ENCODE measurements at places on chromosomes 1 and 21. TPM values are rescaled to one million over a fixed set of nuclear protein-coding genes. Genes with fewer than 3 reads are reported as not detected.

DNA sequence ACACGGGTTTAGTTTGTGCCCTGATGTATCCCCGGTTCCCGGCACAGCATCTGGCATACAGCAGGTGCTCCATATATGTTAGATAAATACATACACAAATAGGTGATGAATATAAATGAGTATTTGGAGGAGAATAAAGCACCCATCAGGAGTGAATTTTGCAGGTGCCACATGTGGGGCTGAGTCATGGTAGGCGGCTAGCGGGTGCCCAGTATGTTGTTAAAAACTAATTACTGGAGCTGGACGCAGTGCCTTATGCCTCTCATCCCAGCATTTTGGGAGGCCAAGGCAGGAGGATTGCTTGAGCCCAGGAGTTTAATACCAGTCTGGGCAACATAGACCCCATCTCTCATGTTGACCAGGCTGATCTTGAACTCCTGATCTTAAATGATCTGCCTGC lies 16.7 kb upstream of the WASF2 start:
- no peaks in the 10 kb centered on the region for H3K27me3 ChIP-seq
- no peak overlapping the region for H3K27ac ChIP-seq
- H3K36me3 ChIP-seq, result no peaks in the 10 kb centered on the region
- H3K4me3 ChIP-seq, result no peak overlapping the region

DNA sequence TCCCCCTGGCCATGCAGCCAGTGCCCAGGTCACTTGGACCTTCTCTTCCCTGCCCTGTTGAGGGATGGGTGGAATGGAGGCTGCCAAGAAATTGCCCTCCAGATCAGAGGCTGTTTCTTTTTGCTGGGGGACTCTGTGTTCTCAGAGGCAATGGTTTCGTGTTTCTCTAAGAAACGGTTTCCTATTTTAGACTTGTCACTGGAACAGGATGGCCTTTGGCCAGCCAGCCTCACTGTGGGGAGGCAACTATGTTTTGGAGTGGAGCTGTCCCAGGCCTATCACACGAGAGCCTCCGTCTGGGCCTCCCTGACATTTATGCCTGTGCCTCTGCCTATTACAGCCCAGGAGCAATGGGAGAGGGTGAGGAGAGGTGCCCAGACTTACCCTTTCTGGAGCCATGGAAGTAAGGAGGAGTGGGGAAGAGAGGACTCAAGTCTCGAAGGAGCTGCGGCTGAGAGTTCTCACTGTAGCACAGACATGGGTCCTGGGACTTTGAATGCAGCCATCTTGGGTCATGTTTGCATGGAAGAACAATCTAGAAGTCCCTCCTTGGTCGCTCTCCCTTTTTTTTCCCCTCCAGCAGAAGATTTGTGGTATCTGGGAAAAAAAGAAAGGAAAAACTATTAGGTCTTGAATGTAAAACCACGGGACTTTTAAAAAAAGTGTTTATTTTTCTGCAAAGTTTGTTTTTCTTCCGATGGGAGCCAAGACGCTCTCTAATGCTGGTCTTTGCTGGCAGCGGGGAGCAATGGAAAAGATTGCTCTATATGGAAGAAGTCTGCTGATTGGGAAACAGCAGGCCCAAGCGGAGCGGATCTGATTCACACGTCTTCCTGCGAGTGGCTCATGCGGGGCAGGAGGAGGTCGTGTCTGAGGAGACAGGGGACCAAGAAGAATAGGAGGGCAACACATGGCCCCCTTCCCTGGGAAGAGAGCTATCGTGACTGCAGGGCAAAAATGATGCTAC lies 219.2 kb downstream of the FOXD2 start:
- no peak for DNase-seq
- H3K27me3 ChIP-seq, result peaks cover 22% of the 10 kb centered on the region
- no peak overlapping the region for H3K4me3 ChIP-seq
- H3K27ac ChIP-seq, result no peak overlapping the region

The FAM3B gene
- not detected for total RNA-seq

The KIRREL1 gene
- total RNA-seq, result not detected

DNA sequence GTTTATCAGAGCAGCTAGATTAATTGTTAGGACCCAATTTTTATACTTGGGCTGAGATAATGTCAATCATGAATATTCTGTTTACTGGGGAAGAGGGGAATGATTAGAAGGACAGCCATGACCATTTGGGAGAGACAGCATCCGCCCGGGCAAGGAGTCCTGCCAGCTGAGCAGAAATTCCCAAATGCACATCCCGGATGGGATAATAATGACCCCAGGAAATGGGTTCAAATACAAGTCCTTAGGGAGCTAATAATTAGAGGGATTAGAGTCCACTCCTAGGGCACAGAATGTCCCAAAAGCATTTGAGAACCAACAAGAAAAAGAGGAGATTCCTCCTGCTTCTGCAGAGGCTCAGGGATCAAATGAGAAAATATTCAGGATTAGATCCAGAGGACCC lies 115.9 kb downstream of the LRRC53 start:
- DNase-seq, result no peak
- no peaks in the 10 kb centered on the region for H3K36me3 ChIP-seq
- no peak overlapping the region for H3K27ac ChIP-seq
- no peaks in the 10 kb centered on the region for H3K27me3 ChIP-seq
- no peaks in the 10 kb centered on the region for H3K4me1 ChIP-seq

The FAM72D gene
- 14.4 TPM for total RNA-seq

DNA sequence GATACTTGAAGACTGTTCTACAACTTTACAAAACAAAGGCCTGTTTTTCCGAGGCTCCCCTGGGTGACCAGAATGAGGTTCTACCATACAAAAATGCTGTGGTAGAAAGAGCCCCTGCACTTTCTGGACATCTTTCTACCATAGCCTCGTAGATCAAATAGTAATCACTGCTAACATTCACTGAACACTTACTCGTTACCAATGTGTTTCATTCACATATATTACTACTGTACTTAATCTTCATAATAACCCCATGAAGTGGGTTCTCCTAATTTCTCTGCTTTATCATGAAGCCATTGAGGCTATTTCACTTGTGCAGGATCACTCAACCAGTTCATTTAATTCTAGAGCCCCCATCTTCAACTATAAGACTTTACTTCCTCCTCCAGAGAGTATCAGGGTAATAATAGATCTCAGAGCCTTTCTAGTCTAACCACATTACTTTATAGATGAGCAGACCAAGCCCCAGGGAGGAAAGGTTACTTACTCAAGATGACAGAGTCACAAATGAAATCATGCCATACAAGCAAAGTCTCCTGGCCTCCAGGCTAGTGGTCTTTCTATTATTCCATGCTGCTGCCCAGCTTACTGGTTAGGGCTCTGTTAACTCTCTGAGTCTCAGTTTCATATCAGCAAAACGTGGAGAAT lies 46.7 kb upstream of the OSBPL9 start:
- no peaks in the 10 kb centered on the region for H3K36me3 ChIP-seq
- no peaks in the 10 kb centered on the region for H3K27me3 ChIP-seq
- H3K27ac ChIP-seq, result peak overlapping the region; percentile 88
- H3K4me1 ChIP-seq, result peaks cover 46% of the 10 kb centered on the region
- H3K4me3 ChIP-seq, result peak overlapping the region; percentile 42

Measured in activated CD8-positive, alpha-beta T cell treated with anti-CD3 and anti-CD28 coated beads, Interleukin-2, amount 10 ng/mL, durations not matched to agents 7 days and 5 days (primary cell).